ENCODE measurements at places on chromosomes 2 and 18.
A peak's percentile ranks its signal among the peaks of the same experiment; 100 is the strongest.

DNA sequence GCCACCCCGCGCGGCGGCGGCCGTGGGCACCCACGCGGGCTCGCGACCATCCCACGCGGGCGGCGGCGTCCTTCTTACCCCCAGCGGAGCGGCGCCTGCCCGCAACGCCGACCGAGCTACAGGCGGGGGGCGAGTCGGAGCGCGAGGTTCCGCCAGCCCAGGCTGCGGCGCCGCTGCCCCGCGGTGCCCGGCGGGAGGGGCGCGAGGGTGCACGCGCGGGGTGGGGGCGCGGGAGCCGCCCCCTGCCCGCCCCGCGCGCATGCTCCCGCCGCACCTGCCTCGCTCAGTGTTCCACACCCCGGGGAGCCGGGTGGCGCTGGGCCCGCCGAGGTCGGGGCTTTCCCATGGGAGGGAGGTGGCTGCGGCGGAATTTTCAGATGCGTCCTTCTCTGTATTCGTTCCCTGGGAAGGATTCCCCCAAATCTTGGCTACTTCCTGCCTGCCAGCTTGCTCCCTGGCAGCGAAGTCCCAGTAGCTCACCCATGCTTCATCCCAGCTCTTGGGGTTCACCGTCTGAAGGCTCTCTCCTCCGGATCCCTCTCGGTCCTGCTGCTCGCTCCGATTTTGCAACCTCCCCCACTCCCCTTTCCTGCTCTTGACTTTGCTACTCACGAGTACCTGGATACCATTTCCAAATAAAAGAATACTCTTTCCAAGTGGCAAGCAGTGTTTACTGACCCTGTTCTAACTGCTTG is at the start of gene L3MBTL4:
Gene L3MBTL4, minus strand, starts transcription at position 189 of the 695 bp plus-strand sequence. CDS start 103,286 bp downstream, outside the sequence.
- no peak for DNase-seq

DNA sequence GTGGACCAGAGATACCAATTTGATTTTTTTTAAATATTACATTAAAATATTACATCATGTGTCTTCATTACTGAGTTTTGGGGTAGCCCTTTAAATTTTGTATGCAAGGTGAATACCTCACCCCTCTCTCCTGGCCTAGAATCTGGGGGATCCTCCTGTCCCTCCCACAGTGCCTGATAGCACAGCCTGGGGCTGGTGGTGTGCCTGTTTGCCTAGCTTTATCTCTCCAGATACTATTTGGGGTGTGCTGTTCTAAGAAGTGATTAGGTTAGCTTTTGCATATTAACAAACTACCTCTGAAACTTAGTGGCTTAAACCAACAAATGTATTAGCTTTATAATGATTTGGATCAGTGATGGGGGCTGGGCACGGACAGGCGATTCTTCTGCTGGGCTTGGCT is 20.7 kb upstream of the B3GNT7 start:
- DNase-seq: no peak

DNA sequence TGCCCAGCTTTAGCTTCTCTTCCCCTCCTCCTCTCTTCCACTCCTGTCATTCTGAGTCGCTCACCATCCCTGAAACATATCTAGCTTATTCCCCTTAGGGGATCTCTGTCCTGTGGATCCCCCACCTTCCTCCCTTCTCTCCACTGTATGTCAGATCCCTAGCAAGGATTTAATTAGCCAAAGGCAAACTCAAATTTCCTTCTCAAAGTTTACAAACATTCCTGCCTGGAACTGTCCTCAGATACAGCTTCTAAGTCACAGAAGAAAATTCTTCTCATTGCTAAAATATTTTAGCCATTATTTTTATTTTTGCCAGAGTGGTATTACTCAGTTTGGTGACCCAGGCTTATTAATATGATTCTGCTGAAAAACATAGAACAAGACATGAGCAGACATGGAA is 315.3 kb downstream of the CYP26B1 start:
- DNase-seq: no peak

- no peak for DNase-seq
These were observed 25.1 kb downstream of the GPR35 start for GRCh38 chr2:240650254-240650965.

- peak; percentile 71 for DNase-seq
These were observed 115.7 kb upstream of the OSR1 start for GRCh38 chr2:19474128-19474527.

DNA sequence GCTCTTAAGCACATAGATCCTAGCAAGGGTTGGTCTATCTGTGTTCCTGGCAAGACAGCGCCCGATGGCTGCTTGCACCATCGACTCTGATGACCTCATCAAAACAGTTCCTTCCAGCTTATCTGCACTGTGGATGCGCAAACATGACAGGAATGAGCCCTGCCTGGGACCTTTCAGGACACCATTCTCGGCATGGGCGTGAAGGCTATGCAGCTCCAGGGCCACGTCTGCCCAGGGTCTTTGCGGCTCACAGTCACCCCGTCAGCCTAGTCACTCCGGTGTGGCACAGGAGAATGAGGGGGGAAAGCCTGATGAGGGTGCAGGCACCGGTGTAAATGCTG is 147.8 kb upstream of the TWIST2 start:
- DNase-seq: no peak

DNA sequence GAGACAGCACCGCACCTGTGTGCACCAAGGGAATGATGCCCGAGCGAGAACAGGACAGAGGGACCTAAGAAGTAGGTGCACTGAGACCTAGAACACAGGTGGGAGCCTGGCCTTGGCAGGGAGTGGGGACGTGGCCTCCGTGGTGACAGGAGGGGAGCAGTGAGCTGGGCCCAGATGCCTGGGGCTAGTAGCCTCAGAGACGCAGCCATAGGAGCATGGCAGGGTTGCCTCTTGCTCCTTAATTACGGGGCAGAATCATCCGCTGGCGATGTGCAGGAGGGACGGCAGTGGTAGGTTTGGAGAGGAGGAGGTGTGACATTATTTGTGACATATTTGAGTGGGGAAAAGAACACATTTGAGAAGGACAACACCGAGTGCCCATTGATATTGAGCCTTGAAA is 57.0 kb upstream of the HPCAL1 start:
- DNase-seq: no peak

GRCh38 chr18:9217743-9218451 is 81.3 kb downstream of the ANKRD12 start:
- no peak for DNase-seq

DNA sequence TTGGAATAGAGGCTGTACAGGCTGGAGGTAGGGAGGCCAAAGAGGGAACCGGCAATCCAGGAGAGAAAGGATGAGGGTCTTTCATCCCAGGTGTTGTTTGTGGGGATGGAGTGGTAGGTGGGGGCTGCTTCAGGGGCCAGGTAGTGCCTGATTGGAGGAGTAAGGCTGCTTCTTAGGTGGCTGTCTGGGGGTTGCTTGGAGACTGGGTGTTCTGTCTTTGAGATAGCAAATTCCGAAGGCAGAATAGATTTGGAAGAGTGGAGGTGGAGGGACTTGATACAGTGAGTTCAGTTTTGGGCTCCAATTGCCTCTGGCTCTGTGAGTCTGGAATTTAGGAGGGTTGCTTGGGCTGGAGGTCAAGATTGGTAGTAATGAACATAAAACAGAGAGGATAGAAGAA is 5.9 kb downstream of the ZNF532 start:
- no peak for DNase-seq

Data from HT1080 (cell line).